ENCODE measurements at places on chromosomes 16 and 17.

DNA sequence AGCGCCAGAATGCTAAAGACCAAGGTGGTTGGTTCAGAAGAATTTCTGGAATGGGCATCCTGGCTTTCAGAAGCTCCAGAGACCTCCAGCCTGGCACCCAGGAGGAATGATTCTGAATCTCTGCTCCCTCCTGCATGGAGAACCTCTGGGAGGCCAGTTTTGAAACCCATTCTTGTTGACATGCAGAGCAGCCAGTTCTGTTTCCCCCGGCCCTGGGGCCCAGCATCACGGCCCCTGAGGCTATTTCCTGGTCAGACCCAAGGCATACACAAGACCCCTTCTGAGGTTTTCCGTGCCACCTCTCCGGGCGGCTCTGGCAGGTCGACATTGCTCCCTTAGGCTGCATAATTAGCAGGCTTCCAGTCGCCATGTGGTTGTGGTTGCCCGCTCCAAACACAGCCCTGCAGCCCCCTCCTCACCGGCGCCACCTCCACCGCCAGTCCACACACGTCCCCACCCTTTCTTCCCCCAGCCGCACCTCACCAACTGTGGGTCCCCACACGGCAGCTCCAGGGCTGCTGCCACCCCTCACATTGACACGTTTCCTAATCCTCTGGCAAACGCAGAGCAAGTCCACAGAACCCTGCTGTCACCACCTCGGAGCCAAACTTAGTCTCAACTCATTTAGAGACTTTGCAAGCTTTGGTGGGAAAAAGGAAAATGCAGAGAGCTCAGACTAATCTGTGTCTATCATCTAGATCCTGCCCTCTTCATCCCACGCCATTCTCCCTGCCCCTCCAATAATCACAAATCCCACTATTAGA, 367.1 kb downstream of the SOX9 start:
- DNase-seq: no peak

GRCh38 chr17:38617967-38618760, 12.4 kb upstream of the SRCIN1 start:
- DNase-seq: no peak

GRCh38 chr17:61487989-61488595, 35.9 kb downstream of the TBX4 start:
- DNase-seq: no peak

- no peak for DNase-seq
These were observed 132.2 kb downstream of the RAP1GAP2 start for GRCh38 chr17:2928294-2928890.

- no peak for DNase-seq
These were observed 180.2 kb downstream of the CCT6B start for GRCh38 chr17:34781071-34781470.

DNA sequence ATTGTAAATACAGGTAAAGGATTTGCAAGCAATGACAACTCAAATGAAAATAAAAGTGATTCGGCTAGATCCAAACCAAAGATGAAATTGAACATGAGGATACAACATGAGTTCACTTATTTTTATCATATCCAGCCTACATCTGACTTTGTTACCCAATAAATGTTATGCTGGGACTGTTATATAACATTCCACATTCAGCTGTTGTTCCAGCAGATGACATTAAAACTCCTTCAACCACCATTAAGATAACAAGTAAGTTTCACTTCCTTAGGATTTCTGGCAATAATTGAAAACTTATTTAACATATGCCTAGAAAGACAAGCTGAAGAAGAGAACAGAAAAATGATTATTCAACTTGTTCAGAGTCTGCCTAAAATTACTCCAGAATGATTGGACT, 729.4 kb downstream of the CDH11 start:
- no peak for DNase-seq

GRCh38 chr16:17215936-17216335, 254.8 kb downstream of the XYLT1 start:
- no peak for DNase-seq

DNA sequence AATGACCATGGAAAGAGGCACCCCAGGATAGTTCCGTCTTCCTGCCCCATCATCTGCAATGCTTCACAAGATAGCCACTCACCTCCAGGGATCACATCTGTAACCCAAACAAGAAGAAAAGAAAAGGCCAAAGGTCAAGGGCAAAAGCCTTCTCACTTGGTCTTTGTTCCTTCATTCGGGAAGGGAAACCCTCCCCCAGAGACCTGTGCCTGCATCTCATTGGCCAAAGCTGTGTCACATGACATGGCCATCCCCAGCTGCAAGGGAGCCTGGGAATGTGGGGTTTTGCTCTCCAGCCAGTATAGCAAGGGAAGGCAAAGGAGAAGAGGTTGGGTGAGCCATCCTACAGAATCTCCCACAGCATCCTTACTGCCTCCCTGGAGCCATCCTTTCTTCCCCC, 47.9 kb downstream of the NOL11 start:
- no peak for DNase-seq

DNA sequence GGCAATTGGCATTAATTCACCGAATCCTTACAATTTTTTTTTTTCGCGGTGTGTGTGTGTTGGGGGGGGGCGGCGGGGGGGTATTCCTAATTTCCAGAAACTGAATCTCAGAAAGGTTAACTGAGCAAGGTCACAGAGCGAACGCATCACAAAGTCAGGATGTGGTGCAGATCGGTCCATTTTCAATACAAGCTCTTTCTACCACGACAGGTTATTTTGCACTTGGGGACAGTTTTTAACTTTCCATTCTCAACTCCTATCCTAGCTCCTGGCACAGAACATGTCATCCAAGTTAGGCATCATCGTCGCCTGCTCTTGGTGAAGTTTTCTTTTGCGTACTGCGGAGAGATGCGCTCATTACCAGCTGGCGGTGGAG, 15.4 kb upstream of the ERN1 start:
- DNase-seq: no peak

DNA sequence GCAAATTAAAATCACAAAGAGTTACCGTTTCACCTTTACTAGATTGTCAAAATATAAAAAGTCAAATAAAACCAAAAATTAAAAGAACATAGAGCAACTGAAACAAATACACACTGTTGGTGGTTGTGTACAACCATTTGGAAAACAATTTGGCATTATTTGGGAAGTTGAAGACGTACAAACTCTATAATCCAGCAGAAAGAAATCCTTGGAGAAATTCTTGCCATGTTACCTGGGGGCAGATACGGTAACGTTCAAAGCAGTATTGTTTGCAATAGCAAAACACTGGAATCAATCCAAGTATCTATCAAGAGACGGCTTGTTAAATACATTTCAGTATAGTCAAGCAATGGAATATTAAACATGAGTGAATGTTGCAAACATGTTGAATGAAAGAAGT, 56.7 kb downstream of the TBX4 start:
- DNase-seq: no peak

DNA sequence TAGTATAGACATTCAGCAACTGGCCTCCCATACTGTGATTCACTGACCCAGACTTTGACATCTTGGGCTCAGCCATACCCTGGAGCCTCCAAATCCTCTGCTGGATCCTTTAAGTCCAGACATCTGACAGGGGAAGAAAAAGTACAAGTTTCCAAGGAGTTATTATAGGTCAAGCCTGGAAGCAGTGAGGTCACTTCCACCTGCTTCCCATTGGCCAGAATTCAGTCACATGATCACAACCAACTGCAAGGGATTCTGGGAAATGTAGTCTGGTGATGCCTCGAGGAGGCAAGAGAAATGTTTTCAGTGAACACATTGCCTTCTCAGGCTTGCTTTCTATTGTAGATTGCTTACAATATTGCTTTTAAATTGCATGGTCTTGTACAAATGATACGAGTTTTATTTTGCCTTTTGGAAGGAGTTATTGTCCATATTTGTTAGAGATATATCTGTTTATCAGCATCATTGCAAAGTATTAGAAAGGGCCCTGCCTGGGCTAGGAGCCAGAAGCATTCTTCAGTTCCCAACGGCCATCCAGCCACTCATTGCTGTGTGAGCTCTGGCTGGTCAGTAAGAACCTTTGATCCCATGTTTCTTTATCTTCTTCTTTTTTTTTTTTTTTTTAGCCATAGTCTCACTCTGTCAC, 696.9 kb downstream of the WWOX start:
- DNase-seq: peak; percentile 55

DNA sequence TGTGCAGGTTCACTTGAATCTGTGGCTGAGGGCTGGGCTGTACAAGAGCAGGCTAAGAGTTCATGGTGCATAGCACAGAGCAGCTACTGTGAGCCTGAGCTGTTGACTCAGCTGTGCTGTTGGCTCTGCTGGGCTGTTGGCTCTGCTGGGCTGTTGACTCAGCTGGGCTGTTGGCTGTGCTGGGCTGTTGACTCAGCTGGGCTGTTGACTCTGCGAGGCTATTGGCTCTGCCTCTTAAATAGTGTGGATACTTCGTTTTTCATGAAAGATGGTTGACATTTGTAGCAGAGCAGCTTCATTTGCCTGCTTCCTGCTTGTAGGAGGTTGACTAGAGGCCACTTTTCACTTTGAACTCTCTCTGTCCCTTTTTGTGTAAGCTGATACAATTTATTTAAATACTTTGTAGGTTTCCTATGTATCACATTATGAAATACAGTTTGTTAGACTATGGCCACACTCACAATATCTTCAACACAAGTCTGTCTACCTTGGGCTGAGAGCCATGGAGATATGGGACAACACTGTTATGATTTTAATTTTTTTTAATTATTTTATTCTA, 40.3 kb upstream of the CCNF start:
- DNase-seq: no peak

DNA sequence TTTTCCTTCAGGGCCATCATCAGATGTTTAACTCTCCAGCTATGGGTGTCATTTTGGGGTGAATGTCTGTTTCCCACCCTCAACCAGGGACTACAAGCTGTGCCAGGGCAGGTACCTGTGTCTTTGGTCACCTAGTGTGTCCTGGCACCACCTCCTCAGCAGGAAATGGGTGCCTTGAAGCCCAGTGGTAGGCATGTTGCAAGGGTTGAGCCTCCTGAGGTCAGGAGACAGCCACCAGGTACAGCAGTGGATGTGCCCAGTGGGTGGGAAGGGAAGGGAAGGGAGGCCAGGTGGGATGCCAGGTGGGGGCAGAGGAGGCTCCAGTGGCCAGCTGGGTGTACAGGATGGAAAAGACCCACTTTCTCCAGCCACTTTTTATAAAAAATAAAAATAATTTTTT, 25.5 kb upstream of the ADORA2B start:
- no peak for DNase-seq

DNA sequence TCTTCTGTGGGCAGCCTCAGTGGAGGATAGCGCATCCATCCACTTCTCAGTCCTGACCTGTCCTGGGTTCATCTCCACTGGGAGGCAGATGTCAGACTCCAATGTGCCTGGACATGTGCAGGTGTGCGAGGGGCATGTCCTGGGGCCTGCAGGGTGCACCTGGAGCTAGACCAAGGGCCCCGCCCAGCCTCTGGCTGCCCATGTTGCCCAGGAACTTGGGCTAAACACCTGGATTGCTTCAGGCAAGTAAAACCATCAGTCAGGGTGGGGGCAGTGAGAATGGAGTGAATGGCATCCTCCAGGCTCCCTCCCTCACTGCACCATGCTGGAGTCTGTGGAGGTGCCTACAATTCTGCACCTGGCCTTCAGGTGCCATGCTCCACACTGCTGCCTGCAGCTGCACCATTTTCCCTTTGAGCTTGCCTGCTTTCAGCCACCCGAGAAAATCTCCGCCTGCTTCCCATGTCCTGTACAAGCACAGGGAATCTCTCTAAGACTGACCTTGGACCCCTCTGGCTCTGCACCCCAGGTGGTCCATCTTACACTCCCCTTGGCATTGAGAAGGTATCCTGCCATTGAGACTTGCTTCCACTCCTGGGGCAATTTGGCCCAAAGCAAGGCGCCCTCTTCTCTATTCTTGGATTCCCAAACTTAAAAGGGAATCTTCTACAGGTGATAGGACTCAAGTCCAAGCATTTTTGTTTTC, 2.1 kb upstream of the MFSD6L start:
- DNase-seq: no peak

DNA sequence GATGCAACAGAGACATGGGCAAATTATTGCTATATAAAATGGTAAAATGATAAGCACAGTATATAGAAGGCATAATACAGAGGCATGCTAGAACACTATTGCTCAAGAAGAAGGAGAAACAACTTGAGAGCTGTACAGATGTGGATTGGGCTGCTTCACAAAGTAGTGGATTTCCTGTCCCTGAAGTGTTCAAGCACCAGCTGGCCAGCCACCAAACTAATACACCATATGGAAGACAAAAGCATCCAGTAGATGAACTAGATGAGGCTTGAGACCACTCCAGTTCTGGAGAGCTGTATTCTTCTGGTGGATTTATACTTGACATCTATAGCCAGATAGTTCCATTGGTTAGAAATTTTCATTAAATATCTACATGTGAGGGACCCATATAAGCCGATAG, 134.1 kb upstream of the GNAO1 start:
- no peak for DNase-seq

GRCh38 chr16:88405216-88406060, 22.7 kb downstream of the ZNF469 start:
- no peak for DNase-seq

DNA sequence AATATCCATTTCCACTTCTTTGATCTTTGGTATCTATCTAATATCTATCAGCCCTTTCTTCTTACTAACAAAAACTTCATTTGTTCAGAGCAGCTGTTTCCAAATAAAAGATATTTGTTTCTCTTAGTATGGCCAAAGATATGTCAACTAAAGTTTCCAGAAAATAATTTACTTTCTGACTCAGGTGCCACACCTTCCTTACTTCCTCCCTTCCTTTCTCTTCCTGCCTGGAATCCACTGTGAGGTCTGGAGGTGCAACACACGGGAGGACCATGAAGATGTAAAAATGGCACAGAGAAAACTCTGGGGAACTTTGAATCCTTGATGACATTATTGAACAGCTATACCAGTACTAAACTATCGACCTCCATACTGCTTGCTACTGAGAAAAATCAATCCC, 14.0 kb downstream of the MED13 start:
- DNase-seq: no peak

DNA sequence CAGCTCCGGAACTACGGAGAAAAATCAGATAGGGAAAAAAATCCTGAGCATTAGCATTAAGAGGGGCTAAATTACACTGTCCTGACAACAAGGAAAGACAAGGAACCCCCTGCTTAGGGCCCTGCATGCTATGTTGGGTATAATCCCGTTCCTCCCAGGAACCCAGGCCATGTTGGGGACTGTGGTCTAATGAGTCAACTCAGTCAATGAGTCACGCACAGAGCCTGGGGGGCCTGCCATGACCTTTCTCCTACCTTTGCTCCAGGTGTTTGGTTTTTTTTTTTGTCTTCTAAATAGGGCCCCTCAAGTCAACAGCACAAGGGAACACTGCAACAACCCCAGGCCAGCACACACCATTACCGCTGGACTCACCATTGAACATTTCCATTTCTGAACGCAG, 8.9 kb upstream of the ZNF200 start:
- DNase-seq: no peak
